ENCODE measurements at places on chromosomes 12 and 14.

DNA sequence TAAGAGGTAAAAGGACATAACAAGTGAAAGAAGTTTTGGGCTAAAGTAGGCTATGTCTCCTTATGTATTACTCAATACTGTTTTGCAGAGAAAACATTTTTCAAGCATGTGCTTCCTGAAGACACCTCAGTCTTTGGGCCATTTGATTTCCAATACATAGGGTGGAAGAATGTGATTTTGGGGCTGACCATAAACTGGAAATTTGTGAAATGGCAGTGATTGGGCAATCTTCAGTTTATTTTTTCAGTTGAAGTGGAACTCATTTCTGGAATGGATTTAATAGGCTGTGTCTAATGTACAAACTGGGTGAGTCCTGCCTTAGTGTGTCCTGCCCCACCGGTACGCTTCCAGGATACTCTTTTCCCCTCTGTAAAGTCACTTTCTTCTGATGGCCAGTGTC is 2.8 kb upstream of the ACADS start:
- no peak for DNase-seq

- DNase-seq, result peak; percentile 20
Measured at GRCh38 chr12:92977326-92977725, 48.2 kb upstream of the EEA1 start.

GRCh38 chr12:115070313-115070712 is 386.3 kb upstream of the TBX3 start:
- no peak for DNase-seq

DNA sequence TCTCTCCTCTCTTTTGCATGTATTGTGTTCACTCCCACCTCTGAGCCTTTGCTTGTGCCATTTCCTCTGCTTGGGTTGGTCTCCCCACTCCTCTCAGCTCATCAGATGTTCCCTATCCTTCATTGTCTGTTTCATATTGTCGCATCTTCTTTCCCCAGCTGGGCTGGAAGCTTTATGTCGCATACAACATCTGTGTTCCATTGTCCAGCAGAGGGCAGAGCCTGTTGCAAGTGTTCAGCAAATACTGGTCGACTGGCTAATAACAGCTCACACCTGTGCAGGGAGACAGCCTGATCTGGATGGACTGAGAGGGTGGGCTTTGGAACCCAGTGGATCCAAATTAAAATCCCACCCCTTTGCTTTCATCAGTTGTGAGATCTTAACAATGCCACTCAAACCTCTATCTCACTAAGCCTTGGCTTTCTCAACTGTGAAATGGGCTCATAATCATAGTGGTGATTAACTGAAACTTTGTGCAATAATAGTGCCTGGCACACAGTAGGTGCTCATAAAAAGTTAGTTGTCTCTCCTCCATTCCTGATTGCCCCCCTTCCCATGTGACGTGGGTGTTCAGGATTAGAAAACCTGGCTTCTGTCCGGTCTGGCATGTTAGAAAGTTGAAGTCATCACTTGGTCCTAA is 75.8 kb downstream of the RIN3 start:
- DNase-seq, result no peak

GRCh38 chr12:23906329-23906728 is 43.1 kb downstream of the SOX5 start:
- peak; percentile 10 for DNase-seq

- DNase-seq, result no peak
Measured at GRCh38 chr12:45726603-45727300, 2.8 kb upstream of the ARID2 start.

GRCh38 chr12:9781360-9781759 is 20.7 kb upstream of the CD69 start:
- no peak for DNase-seq

DNA sequence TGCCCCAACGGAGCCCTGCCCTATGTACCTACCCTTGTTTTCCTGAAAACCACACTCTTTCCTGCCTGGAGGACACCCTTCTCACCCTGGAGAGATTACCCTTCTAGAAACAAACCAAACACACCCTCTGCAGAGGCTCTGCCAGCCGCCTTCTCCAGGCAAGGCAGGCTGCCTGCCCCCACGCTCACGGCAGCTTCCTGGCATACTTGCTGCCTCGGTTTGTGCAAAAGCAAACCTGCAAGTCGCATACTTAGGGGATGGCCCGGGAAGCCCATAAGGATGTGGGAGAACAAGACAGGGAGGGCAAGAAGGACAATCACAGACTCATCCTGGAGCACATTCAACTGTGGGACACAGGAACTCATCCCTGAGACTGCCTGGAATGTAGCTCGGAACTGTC is 154.0 kb upstream of the DIO3 start:
- no peak for DNase-seq

GRCh38 chr12:50279501-50279900 is 3.8 kb downstream of the LIMA1 start:
- no peak for DNase-seq

GRCh38 chr12:126480451-126480850 is 1415.2 kb downstream of the AACS start:
- no peak for DNase-seq

DNA sequence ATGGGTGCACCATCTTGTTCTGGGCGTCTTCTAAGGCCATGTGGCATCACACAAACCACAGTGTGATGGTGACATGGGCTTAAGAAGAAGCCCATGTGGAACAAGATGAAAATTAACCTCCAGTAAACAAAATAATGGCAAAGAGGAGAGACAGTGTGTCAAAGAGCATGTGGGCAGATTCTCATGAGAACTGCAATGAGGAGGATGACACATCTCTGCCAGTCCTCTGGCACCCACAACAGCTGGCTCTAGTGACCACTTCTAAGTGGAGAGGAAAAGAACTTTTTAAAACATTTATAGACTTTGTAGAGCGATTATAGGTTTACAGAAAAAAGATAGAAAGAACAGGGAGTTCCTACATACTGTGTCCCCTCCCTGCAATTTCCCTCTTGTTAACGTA is 401.4 kb downstream of the ATP23 start:
- no peak for DNase-seq

- DNase-seq, result no peak
Measured at GRCh38 chr12:76636121-76636692, 76.6 kb upstream of the OSBPL8 start.

DNA sequence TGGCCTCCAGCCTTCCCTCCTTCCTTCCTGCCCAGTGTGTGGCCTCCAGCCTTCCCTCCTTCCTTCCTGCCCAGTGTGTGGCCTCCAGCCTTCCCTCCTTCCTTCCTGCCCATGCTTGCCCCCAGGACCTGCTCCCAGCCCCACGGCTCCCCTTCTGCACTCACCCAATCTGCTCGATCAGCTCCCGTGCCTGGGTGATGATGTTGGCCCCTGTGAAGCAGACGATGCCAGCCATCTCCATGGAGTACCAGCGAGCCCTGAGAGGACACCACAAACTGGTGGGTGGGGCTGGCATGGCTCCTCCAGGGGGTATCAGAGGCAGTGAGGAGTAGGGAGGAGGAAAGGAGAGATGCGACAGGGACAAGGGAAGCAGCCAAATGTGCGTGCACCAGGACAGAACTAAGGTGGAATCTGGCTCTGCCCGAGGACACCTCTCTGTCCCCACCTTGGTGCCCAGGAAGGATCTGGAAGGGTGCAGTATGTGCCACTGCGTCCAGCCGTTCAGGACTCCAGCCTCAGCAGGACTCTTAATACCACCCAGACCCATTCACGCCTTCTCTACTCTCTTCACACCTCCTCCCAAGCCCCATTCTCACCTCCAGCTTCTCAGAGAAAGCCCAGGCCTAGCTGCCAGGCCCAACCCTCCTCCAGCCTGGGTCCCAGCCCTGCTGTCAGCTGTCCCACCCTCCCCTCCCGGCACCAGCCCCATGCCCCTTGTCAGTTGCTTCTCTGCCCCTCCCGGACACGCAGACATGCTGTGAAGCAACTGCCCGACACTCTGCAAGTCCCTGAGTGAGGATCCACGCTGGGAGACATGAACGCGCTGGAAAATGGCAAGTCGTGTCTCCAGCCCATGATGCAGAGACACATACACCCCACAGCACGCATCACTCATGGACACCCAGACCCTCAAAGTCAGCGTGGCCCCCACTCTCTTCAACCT is 22.7 kb downstream of the POLE start:
- no peak for DNase-seq

- no peak for DNase-seq
Measured at GRCh38 chr14:103377522-103378037, 7.6 kb upstream of the MARK3 start.

DNA sequence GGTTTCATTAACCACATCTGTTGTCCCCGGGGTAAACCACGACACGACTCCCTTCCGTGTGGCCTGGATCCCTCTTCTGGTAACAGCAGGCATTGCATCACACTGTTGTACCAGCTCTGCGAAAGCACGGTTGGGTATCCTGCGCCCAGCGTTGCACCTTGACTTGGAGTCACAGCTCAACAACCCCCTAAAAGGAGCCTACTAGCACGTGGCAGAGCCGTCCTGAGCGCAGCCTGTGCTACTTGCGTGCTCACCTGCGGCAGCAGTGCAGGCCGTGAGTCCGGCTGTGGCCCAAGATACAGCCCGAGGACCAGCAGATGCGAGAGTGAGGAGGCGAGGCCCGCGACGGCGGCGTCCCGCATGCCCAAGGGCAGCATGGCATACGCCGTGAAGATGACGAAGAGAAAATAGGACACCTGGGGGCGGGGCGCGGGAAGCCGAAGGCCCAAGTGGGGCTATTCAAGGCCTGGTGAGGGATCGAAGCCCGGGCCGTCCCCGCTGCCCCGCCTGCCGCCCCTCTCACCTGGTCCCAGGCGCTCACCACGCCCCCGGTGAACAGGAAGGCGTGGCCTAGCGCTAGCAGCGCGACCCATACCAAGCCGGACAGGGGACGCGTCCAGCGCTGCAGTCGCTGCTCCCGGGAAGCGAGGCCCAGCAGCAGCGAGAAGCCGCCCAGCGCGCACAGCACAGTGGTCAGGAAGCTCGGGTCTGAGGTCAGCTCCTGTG is 2.4 kb downstream of the ADCY4 start:
- DNase-seq, result no peak

- DNase-seq, result no peak
Measured at GRCh38 chr12:66653796-66654195, 25.1 kb downstream of the GRIP1 start.

- no peak for DNase-seq
Measured at GRCh38 chr12:124603831-124604251, 36.4 kb upstream of the NCOR2 start.

DNA sequence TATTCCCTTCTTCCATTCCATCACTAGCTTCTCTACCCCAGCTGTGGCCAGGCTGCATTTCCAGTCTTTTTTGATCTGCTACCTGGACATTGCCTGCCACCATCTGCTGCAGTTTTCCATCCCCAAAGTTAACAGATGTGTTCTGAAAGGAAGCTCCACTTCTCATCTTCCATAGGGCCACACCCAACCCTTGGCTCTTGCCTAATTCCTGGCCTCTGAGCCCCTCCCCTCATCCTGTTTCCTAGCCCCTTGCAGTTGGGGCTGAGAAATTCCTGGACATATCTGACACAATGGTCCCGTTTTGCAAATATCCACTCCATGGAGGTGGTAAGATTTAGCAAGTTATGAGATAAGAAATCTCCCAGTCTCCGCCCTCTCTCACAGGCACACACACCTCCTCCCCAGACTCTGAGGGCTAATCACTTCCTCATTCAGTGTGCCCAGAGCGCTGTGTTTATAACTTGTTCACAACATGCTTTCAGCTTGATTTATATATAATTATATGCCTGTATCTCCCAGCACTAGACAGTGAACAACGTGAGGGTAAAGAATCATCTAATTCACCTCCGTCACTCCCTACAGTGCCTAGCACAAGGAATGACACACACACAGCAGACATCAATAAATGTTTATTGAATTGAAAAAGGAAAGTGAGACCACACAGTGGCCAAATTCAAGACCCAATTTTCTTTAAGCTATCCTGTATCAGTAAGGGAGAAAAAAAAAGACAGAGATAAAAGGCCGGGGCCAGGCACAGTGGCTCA is 13.4 kb downstream of the SMUG1 start:
- no peak for DNase-seq

DNA sequence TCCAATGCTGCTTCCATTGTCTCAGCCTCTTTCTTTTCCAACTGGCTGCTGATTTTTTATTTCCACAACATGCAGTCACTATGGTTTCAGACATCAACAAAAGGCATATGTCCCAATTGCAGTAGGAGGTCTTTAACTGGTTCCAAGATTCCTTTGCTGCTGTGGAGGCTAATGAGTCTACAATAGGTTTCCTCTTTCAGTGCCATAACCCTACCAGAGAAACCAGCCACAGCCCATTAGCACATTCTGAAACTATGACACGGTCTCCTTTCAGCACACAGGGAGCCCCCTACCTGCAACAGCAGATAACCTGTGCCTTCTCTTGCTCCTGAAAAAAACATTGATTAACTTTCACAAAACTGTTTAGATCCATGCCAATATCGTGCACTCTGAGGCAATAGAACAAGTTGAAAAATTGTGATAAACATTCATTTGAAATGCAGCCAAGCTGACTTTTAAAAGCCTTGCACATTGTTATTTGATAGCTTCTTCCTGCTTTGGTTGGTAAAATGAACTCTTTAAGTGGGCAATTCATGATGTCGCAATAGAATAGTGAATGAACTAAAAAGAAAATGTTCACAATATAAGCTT is 32.4 kb downstream of the PLEKHG7 start:
- DNase-seq, result no peak

- peak; percentile 48 for DNase-seq
Measured at GRCh38 chr14:54681811-54682261, 114.9 kb downstream of the SAMD4A start.

- DNase-seq, result no peak
Measured at GRCh38 chr12:90078344-90078743, 369.7 kb upstream of the ATP2B1 start.

GRCh38 chr12:22103418-22103817 is 57.4 kb downstream of the CMAS start:
- DNase-seq, result no peak
